ENCODE measurements at places on chromosomes 7 and 10.

DNA sequence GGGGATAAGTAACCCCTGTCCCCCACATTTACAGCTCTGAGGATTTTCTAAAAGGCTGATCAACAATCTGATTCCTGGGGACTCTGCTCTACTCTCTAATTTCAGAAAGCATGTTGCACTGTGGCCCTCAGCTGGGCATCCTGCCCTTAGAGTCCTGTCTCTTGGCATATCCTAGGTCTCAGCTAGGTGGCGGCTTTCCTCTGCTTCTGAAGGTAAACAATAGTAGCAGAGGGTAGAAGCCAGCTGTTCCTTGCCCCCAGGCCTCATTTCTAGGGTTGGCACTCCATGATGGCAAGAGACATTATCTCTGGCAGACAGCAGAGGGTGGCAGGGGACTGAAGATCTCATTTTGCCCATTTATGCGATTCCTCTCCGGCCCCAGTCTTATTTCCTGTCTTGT is 77.0 kb downstream of the ADCYAP1R1 start:
- no peak for DNase-seq

- no peak for DNase-seq
Measured at GRCh38 chr7:145729691-145730090, 386.9 kb upstream of the CNTNAP2 start.

DNA sequence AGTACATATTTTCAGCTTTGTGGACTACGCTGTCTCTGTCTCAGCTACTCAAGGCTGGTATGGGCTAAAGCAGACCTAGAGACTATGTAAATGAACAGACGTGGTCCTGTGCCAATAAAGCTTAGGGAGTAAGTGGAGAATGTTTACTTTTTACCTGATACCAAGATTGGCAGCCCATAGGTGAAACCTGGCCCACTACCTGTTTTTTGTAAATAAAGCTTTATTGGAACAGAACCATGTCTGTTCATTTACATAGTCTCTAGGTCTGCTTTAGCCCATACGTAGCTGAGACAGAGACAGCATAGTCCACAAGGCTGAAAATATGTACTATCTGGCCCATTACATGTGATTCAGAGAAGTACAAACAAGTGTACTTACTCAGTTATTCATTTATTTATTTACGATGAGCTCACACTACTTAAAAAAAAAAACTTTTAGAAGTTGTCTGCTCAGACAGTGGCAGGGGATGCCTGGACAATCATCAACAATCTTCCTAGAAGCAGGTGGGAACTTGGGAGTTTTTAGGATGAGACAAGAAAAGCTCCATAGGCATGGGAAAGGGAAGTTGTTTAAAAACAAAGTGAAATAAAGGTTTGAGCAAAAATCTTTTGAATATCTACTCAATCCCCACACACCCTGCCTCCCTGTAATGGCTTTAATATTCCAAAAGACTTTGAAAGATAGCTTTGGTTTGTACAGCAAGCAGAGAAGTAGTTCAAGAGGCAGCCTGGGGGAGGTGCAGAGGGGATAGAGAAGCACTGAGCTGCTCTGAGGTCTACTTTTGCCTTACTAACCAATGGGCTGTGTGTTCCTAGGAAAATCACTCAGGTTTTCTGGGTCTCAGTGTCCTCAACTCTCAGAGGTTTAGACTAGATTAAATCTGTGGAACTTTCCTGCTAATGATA is 114.4 kb upstream of the AFAP1L2 start:
- DNase-seq: no peak

GRCh38 chr10:103845972-103846371 is 9.4 kb downstream of the SH3PXD2A start:
- peak; percentile 36 for DNase-seq

GRCh38 chr10:44571701-44572100 is 186.8 kb upstream of the CXCL12 start:
- no peak for DNase-seq

- no peak for DNase-seq
Measured at GRCh38 chr7:97982647-97983046, 7.3 kb downstream of the OCM2 start.

DNA sequence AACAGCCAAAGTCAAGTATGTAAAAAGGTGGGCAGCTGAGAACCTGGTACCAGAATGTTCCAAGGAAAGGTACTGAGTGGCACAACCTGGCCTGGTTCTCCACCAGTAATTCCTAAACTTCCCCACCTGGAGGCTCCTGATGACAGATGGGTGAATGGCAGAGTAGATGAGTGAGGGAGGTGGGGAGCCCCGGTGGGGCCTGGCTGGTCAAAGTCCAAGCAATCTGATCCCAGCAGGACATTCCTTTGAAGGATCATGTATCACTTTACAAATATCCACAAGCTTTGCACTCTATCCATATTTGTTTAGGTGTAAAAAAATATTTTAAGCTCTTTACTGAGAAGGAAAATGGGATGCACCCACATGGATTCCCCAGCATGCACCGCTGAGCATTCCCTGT is 250.2 kb downstream of the DPP6 start:
- DNase-seq: no peak

DNA sequence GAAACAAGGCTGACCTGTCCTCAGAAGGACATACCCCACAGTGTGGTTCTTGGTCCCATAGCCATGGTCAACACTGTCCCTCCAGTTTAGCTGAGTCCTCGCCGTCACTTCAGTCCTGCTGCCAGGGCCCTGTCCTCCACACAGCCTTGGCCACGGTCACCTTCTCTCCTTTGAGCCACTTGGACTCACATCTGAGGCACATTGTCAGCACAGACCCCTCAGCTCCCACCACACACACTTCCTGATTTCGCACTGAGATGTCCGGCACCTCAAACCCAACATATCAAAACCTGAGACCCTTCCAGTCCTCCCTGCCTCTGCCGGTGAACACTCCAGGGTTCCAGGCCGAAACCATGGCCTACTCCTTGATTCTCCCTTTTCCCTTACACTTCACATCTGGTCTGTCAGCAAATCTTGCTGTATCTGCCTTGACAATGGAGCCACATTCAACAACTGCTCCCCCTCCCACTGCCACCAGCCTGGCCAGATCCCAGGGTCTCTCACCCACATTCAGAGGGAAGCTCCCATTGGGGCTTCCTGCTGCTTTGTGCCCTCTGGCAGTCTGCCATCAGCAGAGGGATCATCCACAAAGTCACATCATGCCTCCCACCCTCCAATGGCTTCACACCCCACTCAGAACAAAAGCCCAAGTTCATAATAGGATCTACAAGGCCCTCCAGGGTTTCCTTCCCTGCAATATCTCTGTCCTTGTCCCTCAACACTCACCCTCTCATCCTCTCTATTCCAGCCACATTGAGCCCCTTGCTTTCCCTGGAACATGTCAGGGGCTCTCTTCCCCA is 219.6 kb upstream of the SHH start:
- DNase-seq: no peak

- DNase-seq: no peak
Measured at GRCh38 chr10:24463611-24464426, 254.9 kb downstream of the KIAA1217 start.

DNA sequence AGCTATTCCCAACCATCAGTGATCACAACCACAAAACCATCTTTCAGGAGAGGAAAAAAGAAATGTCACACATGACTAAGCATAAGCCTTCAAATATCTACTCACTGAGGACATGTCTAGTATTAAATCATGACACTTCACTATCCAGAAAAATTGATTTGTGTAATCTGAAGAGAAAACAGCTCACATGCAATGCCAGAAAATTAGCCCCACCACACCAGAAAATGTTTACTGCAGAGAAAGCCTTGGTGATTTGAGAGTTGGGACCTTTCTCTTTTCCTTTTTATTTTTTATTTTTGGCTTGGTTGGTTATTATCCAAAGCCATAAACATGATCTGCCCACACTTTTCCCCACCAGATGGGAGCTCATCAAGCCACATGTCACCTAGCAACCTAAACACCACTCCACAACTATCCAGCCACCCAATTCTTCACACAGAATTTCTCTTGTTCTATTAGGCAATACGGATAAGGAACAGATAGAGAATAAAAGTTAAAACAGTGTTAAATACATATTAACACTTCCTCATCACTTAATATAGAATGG is 3.1 kb downstream of the PARD3 start:
- no peak for DNase-seq

DNA sequence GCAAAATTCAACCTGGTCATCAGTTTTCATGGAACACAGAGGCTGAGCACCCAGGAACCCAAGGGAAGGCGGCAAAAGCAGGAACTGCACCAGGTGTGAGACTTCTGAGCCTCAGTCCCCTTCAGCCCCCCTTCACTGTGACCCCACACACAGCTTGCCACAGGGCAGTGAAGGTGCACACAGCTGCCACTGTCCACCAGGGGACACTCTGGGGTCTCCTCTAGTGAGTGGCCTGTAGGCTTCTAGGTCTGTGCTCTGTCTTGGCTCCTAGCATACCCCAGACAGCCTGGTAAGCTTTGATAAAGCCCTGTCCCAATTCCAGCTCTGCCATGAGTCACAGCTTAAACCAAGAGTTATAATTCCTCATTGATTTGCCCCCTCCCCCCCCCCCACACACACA is 12.1 kb downstream of the KCNH2 start:
- DNase-seq: no peak

DNA sequence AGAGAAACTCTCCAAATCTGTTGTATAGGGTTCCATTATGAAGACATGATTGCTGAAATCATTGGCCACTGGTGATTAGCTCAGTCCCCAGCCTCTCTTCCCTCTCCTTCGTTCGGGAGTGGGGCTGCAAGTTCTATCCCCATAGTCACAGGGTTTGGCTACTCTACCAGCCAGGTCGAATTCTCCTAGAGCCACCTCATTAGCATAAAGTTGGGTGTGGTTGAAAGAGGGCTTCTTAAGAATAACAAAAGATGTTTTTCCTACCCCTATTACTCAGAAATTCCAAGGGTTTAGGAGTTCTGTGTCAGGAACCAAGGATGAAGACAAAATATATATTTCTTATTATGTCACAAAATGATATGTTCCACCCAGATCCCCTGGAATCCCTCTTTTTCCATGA is 166.2 kb upstream of the YAE1 start:
- no peak for DNase-seq
